ENCODE measurements at places on chromosomes 3 and 15.

GRCh38 chr3:196620161-196620604 lies 19.3 kb upstream of the NRROS start:
- DNase-seq = no peak

DNA sequence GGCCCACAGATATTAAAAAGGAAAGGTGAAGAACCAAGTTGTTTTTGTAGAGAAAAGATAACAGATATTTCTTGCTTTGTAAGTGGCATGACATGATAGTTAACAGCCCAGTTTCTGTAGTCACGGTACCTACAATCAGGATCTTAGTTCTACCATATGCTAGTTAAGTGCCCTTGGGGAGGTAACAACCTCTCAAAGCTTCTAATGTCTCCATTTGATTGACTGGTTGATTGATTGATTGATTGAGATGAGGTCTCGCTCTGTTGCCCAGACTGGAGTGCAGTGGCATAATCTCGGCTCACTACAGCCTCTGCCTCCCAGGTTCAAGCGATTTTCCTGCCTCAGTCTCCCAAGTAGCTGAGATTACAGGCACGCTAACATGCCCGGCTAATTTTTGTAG lies 28.5 kb downstream of the SENP5 start:
- DNase-seq = no peak

DNA sequence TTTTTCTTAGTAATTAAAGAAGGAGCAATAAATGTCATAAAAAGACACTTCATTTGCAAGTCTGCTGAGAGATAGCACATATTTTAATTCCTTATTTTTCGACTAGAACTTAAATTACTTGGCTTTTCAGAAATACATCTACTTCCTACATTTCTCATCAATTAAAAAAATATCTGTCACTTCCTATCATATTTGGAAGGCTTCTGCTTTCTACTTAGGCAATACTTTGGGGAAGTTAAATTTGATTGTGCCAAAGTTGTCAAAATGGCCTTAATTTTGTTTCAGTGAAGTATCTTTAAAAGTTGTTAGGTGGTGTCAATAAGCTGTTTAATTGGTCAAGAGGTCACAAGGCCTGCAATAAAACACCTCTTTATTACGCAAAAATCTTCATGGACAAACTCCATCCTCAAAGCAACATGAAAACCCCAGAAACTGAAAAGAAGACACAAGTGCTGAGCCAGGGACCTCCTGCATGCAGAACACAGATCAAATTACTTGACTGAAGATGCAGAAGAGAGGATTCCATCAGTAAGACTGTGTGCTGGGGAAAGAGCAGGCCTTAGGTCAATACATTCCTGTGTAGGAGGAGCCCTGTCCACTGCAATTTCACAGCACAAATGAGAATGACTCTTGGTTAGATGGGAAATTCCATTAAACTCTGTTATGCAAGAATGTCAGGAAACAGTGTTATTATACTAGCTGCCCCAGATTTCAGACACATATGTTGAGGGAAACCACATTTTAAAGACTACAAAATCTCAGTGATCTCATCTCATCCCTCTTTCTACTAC lies 48.0 kb upstream of the FSTL1 start:
- no peak for DNase-seq

GRCh38 chr3:170259907-170260306 lies 37.7 kb downstream of the PRKCI start:
- DNase-seq = no peak

GRCh38 chr3:114362815-114363214 lies 69.0 kb downstream of the TIGIT start:
- DNase-seq = peak; percentile 37

GRCh38 chr3:143184099-143184498 lies 64.5 kb downstream of the CHST2 start:
- DNase-seq = no peak

GRCh38 chr3:159929171-159930141 lies 59.2 kb upstream of the IL12A start:
- no peak for DNase-seq

DNA sequence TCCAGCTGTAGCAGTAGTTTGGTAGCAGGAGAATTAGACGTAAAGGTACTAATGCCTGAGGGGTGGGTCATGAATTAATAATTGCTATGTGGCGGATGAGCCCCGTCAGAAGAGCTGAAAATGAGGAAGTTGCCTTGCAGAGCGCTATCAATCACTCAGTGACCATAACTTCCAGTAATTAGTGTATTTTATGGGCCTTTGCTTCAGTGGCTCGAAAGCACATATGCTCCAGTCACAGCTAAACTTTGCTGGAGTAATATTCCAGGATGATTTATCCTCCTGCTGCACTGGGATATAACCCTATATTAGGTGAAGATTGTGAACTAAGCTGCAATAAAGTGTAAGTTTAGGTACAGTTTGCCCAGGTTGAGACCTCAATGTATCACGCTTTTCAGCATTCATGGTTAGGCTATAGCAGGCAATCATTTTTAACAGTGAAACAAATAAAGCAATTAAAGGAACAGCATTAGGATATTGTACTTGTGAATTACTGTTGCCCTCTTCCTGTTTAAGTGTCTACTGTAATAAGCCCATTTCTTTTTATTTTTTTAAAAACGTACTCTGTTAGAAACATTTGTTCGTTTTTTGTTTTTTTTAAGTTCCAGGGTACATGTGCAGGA lies 104.6 kb upstream of the SKOR1 start:
- DNase-seq = no peak

GRCh38 chr3:18282507-18282906 lies 142.6 kb downstream of the SATB1 start:
- DNase-seq = no peak
